Stimulated activated CD8-positive, alpha-beta memory T cell treated with anti-CD3 and anti-CD28 coated beads, Interleukin-2, amount 100 ng/mL, for 1 hour (primary cell): ENCODE measurements at places on chromosomes 4 and X.

- DNase-seq, result no peak
Observed at GRCh38 chrX:12981880-12982279, 7.0 kb downstream of the TMSB4X start.

- no peak for DNase-seq
Observed at GRCh38 chrX:37692918-37693317, 7.3 kb downstream of the XK start.

DNA sequence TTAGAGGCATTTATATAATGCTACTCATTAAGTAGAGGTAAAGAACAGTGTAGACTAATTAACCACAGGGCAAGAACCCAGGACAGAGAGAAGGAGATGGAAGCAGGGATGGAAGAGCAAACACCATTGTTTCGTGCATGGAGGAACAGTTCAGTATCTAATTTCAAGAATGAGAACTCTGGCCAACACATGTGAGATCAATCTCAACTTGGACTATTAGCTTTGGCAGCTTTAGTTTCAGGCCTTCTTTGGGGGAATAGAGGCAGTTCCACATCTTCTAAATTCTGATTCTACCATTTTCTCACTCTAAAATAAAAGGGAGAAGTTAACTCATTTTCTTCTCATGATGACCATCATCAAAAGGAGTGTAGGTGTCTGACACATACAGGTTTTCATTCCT, 207.0 kb downstream of the LDB2 start:
- DNase-seq, result no peak

- no peak for DNase-seq
Observed at GRCh38 chr4:87912164-87913004, 63.1 kb upstream of the SPP1 start.

- no peak for DNase-seq
Observed at GRCh38 chr4:164542431-164542830, 211.5 kb upstream of the SMIM31 start.

- DNase-seq, result no peak
Observed at GRCh38 chrX:151793886-151794285, 59.3 kb downstream of the CNGA2 start.

DNA sequence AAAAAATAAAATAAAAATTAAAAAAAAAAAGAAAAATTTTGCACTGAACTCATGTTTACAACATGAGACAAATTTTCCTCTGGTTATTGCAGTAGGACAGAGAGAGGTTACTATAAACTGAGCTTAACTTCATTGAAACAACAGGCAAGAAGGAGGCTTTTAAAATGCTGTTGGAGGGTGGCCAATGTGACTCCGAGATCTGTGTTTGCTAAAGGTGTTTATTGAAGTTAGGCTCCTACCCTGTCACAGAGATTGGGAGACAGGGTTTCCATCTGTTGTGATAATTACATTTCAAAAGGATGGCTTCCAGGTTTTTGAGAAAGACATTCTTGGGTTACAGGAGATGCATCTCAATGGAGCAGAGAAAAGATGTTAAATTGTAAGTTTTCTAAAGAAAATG, 370.5 kb upstream of the HS3ST1 start:
- no peak for DNase-seq
